ENCODE measurements at places on chromosomes 13 and 19. TPM values are rescaled to one million over a fixed set of nuclear protein-coding genes. Genes with fewer than 3 reads are reported as not detected.
A peak's percentile ranks its signal among the peaks of the same experiment; 100 is the strongest.

GRCh38 chr19:1811942-1812425 lies at the start of gene ATP8B3:
Gene ATP8B3, minus strand, starts transcription at chr19:1812276. Its CDS starts 540 bp downstream, at chr19:1811736.
- no peak for DNase-seq

DNA sequence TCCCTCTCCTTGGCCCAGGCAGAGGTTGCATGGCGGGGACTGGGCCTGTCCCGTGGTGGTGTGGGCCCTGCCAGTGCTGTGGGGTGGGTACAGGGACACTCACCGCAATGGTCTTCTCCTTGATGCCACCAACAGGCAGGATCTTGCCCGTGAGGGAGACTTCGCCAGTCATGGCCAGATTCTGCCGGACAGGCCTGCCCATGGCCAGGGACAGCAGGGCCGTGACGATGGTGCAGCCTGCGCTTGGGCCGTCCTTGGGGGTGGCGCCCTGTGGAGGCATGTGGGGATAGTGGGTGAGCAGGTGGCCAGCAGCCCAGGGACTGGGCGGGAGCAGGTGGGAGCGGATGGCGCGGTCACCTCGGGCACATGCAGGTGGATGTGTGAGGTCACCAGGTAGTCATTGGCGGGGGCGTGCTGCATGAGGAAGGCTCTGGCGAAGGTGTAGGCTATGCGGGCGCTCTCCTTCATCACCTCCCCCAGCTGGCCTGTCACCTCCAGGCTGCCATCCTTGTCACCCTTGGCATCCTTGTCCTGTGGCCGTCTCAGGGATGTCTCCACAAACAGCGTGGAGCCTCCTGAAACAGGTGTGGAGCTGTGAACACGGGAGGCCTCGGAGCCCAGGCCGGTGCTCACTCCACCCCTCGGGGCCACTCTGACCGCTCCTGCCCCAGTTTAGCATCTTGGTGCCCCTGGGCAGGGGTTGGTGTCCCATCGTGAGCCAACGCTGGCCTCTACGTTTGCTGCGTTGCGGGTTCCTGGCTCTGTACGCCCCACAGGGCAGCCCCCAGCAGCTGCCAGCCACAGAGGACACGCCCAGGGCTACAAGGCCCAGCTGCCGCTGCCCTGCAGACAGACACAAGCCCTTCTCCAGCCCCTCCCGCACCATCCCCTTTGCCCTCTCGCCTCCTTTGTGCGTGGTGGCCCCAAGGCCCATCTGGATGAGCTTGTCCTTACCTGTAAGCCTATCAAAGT lies 3.4 kb downstream of the RPL36 start:
- no peak for DNase-seq

DNA sequence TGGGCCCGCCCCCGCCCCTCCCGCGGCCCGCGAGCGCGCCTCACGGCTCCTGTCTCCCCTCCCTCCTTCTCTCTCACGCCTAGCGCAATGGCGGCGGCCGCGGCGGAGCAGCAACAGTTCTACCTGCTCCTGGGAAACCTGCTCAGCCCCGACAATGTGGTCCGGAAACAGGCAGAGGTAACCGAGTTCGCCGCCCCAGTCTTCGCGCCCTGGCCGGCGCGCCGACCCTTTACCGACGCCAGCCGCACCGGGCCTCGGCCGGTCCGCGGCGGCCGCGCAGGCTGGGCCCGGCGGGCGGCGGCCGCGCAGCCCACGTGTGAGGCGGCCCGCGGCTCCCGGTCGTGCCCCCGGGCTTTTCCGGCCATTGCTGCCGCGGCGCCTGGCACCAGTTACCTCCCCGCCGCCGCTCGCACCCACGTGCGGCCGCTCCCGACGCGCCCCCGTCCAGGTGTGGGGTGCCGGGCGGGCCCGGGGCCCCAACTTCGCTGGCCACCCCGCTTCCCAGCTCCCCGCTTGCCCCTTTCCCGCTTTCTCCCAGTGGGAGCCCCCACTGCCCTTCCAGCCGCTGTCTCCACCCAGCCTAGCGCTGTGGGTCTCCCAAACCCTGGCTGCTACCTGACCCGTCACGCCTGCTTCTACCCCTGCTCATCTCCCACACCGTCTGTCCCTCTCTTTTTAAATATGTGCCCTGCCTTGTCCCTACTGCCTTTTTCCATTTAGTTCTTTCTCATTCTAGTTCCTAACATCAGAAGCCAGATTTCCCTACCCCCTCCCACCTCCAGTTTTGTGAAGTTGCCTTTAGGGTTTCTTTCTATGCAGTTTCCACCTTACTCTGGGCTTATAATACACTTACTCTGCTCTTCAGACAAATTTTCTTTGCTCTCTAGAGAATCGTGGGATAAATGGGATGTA lies 23.4 kb downstream of the IPO5 start:
- DNase-seq, result no peak

GRCh38 chr19:35897706-35898451 lies 2.5 kb downstream of the NFKBID start:
- DNase-seq, result no peak

DNA sequence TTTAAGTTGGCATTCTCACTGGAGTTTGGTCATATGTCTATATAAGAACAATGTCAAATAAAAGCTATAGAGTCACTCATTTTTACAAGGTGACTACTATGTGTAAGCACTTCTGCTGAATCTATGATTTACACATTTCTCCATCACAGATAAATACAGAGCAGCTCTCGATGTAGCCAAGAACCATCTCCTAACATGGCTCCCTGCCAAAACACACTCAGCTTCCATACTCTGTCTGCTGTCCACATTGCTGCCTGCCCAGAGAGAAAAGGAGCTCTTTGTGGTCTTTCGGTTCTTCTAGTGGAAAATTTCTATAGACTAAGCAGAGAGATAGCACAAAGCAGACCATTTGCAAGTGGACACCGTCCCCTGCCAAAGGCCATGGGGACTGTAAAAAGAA lies 190.9 kb upstream of the KLF12 start:
- DNase-seq, result peak; percentile 37

DNA sequence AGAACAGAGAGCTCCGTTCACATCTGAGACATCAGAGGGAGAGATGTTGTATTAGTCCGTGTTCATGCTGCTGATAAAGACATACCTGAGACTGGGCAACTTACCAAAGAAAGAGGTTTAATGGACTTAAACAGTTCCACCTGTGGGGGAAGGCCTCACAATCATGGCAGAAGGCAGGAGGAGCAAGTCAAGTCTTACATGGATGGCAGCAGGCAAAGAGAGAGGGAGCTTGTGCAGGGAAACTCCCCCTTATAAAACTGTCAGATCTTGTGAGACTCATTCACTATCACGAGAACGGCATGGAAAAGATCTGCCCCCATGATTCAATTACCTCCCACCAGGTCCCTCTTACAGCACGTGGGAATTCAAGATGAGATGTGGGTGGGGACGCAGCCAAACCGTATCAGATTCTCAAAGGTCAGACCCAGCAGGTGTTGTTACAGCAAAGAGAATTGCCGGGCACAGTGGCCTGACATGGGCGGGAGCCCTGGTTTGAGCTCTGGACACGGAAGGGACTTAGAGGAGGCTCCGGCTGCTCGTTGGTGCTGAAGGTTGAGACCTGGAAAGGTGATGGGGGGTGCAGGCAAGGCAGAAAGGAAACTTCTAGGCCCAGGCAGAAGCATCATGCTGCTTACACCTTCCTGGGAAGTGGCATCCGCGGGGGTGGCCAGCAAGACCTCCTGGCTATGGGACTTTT lies 33.1 kb downstream of the PEX11G start:
- DNase-seq, result no peak

GRCh38 chr13:93752541-93752940 lies 525.9 kb downstream of the GPC6 start:
- DNase-seq, result no peak

GRCh38 chr13:23271331-23271730 lies 90.6 kb downstream of the SGCG start:
- DNase-seq, result no peak

- DNase-seq, result no peak
These were observed 3.5 kb downstream of the HS6ST3 start for GRCh38 chr13:96093296-96094006.

DNA sequence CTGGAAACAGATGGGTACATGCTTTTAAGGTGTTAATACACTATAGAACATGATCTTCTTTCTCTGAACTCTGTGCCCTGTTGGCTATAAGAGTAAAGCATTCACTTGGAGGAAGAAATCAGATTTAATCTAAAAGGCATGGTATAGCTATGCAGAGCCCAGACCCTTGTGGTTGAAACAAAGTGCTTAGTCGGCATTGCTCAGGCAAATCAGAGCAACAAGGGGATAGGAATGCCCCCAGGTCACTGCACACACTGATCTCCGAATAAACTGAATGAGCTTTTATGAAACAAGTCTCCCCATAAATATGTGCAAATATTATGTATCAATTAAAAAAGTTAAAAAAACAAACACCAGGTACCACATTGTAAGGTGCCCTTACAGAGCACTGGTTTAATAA lies 52.0 kb upstream of the RGCC start:
- no peak for DNase-seq

GRCh38 chr13:59706101-59706976 lies 457.4 kb downstream of the DIAPH3 start:
- no peak for DNase-seq

The ARL11 gene
- not detected for total RNA-seq
